NCI-H510A (cell line): ENCODE measurements at places on chromosomes 2 and 18.

DNA sequence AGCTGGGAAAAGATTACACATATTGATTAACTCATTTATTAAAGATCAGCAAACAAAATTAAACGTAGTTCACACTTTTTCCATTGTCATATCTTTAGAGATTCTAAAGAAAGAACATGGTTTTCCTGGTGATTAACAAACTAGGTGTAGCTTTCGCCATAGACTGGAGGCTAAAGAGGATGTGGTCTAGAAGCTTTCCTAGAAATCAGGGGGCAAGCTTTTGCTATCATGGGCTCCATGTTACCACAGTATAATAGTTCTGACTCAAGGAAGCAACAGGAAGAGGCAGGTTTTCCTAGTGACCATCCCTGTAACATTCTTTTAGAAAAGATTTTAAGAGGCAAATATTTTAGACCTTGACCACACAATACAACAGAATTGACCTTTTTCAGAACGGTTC is 232.7 kb downstream of the METTL4 start:
- no peak for DNase-seq

GRCh38 chr2:118913803-118914645 is 28.0 kb upstream of the MARCO start:
- DNase-seq: no peak

DNA sequence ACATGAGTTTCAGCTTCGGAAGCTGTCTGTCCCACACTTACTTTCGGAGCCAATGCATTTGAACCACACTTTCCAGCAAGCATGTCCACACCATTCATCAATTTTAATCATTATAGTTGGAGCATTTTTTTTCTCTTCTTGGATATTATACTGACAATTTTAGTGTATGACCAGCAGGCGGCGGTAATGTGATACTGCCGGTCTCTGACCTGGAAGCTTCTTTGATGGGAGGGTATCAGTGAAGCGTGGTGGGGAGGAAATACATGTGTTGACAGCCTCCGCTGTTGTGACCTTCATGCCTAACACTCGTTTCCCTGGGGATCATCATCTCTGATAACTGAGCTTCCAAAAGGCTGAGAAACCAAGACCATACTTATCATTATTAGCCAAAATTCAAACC is 231.7 kb downstream of the GBX2 start:
- DNase-seq: no peak

GRCh38 chr2:16167451-16167861 is 227.1 kb downstream of the MYCN start:
- no peak for DNase-seq

- no peak for DNase-seq
Observed at GRCh38 chr2:207264310-207264709, 98.6 kb upstream of the KLF7 start.

DNA sequence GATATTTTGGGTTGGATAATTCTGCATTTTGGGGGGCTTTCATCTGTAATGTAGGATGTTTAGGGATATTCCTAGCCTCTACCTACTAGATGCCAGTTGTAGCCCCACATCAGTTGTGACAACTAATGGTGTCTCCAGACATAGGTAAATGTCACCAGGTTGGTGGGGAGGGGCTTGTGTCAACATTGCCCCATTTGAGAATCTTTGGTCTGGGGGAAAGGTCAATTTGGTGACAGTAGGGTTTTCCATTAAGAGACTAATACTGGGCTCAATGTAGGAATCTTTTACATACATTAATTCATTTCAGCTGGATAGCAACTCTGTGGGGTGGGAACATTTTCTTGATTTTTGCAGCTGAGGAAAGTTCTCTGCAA is 6.6 kb upstream of the AFTPH start:
- DNase-seq: no peak

DNA sequence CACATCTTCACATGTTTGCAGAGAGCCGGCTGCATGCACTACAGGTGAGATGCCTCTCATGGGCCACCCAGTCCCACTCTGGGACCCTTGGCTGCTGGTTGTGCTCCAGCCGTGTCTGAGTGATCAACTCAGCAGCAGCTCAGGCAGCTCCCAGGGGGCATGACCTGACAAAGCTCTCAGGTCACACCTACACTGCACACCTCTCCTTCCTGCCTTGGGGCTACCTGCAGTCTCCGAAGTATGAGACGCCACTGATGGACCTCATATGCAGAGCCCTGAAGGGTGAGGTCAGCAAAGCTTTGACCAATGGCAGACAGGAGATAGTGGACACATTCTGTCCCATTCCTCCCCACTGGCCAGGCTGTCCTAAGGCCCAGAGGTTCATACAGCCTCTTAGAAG is 51.4 kb downstream of the LBH start:
- no peak for DNase-seq

- no peak for DNase-seq
Observed at GRCh38 chr2:61736953-61737352, 116.9 kb downstream of the FAM161A start.

DNA sequence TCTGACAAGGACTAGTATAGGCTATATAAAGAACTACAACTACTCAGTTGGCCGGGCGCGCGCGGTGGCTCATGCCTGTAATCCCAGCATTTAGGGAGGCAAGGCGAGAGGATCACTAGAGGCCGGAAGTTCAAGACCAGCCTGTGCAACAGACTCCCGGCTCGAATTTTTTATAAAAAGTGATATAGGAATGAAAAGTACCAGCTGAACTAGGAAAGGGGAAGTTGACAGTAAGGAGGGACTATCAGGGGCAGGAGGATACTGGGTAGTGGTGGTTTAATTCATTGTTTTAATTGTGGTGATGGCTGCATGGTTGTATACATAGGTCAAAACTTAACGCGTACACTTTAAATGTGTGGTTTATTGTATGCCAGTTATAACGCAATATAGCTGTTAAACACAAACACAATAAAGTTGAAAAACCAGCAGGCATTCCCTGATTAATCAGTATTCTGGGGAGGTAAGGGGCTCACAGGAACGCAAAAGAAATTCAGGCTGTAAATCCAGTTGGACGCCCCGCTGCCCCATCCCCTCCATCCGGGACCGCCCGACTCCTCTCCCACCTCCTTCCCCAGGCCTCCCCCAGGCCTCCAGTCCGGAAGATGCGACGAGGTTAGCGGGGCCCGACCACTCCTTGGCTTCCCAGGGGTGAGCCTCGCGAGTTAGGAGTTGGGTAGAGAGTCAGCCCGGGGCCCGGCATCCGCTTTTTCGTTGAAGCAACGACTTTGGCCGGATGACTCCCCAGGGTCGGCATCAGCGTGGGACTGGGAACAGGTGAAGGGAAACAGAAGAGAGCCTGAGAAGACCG is 746 bp upstream of the POLR1B start:
- DNase-seq: peak; percentile 78

DNA sequence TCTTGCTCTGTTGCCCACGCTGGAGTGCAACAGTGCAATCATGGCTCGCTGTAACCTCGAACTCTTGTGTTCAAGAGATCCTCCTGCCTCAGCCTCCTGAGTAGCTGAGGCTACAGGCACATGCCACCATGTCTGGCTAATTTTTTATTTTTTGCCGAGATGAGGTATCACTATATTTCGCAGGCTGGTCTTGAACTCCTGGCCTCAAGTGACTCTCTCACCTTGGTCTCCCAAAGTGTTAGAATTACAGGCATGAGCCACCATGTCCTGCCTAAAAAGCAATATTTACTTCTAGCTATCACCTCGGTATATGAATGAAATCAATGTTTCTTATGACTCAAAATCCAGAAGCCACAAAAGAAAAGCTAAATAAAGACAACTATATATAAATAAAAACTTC is 2.2 kb downstream of the BUB1 start:
- no peak for DNase-seq

DNA sequence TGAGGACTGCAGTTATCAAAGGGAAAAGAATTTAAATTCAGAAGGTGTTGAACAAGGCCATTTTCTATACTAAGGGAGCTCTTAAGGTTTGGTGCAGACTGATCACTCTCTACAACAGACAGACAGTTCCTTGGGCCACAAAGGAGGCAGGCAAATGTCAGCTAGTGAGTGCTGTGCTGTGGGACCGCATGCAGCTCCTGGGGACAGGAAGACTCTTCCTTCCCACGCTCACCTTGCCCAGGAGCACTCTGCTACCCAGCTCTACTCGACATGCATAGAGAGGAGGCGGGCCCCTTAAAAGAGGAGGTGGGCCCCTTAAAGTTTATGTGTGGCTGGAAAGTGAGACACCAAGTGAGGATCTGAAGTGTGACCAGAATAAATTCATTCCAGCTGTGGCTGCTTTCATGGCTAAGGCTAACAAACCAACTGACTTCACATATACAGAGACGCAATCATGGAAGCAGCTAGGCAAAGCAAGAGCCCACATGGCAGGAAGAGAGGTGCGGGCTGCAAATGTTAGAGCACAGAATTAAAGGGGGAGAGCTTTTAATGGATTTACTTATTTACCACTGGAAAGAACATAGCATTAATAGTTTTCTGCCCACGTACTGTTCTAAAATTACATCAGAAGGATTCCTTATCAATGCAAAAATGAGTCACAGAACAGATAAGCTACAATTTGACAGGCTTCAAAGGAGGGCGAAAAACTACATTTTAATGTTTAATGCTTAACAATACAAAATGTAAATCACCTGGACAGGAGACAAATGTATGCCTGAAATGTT is 101.4 kb upstream of the RNU4ATAC start:
- DNase-seq: no peak

GRCh38 chr2:241036964-241037421 is 38.6 kb downstream of the SNED1 start:
- no peak for DNase-seq

DNA sequence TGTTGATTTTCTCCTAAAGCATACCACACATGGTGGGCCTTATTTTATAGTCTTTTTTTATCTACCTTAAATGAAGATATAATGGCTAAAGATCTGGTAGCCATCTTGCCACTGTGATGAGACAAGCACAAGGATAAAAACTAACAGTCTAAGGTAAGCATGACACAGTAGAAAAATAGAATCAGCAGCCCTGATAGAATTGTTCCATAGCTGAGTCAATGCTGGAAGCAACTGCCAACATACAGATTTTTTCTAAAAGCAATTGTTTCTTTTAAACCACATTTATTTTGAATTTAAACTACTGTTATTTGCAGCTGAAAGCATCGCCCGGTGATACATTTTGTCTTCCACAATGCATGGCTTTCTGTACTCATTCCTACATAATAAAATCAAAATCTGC is 1091.5 kb upstream of the CHAC2 start:
- DNase-seq: no peak

GRCh38 chr18:22872900-22873537 is 60.1 kb upstream of the RBBP8 start:
- DNase-seq: no peak

GRCh38 chr2:55581435-55581834 is 36.0 kb downstream of the PPP4R3B start:
- DNase-seq: no peak

GRCh38 chr2:83993873-83994632 is 465.0 kb downstream of the SUCLG1 start:
- DNase-seq: no peak

GRCh38 chr2:201273330-201273983 is 13.1 kb downstream of the CASP8 start:
- no peak for DNase-seq

DNA sequence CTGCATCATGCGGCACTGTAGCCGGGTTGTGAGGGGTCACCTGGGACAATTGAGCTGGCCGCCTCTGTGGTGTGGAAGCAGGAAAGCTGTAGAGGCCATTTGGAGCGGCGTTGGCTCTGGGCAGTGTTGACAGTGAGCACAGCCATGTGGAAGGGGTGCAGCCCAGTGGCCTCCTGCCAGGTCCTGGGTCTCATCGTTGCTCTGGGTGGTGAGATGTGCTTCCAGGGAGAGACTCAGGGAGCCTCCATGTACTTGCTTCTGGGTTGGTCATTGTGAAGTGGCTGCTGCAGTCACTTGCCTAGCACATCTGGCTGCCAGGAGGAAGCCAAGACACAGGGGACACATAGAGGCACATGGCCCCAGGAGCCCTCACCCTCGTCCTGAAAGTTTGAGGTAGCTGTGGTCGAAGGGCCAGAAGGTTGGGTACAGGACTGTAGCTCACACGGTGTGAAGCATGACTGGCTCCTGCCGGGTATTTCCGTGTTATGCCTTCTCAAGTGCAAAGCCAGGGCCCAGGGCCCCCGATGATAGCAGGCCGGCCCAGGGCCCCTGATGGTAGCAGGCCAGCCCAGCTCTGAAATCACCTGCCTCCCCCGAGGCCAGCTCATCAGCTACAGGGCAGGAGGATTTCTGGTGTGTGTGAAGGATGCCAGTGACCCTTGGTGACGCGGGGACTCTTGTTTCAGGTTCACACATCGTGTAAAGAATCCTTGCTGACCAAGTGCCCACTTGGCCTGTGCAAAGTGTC is 82.6 kb downstream of the DGKD start:
- no peak for DNase-seq

GRCh38 chr2:11631462-11631861 is 38.5 kb downstream of the NTSR2 start:
- DNase-seq: peak; percentile 60

DNA sequence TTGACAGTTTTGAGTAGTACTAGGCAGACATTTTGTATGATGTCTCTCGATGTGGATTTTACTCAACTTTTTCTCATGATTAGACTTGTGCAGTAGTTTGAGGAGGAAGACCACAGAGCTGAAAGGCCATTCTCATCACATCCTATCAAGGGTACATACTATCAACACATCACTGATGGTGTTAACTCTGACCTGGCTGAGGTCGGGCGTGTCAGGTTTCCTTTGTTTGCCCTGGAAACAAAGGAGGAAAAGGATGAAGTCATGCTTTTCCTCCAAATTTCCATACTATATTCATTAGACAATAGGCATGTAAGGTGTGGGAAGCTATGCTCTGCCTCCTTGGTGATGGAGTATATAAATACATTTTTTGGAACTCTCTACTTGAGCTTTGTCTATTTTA is 211.1 kb downstream of the DSEL start:
- DNase-seq: no peak

- peak; percentile 69 for DNase-seq
Observed at GRCh38 chr2:216539791-216540241, 41.2 kb downstream of the RPL37A start.

DNA sequence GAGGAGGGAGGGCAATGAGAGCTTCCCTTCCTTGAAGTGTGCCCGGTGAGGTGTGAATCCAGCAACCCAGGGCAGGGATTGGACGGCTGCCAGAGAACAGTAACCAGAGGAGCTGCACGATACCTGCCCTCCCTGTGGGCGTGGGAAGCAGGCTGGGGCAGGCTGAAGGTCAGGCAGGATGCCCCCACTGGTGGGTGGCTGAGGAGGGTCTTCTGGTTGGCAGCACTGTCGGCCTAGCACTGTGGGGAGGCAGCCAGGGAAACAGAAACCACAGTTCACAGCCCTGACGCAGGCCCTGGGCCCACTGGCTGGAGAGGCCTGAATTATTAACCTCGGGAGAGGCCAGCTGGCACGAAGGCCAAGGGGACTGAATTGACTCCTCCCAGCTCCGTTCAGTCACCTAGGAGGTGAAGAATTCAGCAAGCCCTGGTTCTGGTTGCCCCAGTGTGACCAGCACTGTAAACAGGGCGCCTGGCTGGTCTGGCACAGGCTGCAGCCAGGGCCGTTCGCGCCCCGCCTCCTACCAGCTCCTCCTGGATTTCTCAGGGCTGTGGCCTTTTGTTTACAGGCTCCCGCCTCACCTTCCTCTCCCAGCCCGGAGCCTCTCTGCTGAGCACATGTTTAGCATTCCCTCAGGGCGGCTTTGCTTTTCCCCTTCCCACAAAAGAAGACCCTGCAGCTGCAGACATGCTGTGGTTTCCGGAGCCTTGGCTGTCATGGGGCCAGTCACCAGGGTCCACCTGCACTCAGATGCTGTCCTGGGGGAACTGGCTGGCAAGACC is 97.8 kb downstream of the B3GNT2 start:
- peak; percentile 85 for DNase-seq
